T-cell (primary cell): ENCODE measurements at places on chromosomes 3 and 15.

- H3K36me3 ChIP-seq, result no peaks in the 10 kb centered on the region
- peaks cover 5% of the 10 kb centered on the region for H3K4me1 ChIP-seq
- peak within 1 kb of the TSS; percentile 100 for H3K4me3 ChIP-seq
Observed at GRCh38 chr15:84981711-84982300, at the start of gene PDE8A. TSS of gene PDE8A (plus strand) at chr15:84981856. CDS start at chr15:84982163, 307 bp downstream.

DNA sequence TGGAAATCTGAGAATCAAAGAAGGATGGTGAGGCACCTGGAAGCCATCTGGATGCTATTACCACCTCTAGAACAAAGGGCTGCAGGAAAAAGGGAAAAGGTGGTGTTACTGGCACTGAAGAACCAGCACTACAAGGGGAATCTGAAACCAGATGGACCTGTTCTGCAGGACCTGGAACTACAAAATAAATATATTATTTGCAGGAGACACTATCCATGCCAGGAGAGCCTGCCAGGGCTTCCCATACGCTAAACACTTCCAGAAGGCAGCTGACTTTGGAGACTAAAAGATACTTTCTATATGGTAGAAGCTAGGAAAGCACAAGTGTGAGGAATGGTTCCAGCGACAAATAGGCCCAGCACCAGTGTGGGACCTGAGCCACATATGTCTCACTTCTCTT, 83.4 kb upstream of the POU1F1 start:
- no peak overlapping the region for H3K4me3 ChIP-seq
- no peaks in the 10 kb centered on the region for H3K36me3 ChIP-seq
- no peak overlapping the region for H3K27ac ChIP-seq
- no peak for DNase-seq
- no peaks in the 10 kb centered on the region for H3K4me1 ChIP-seq

- DNase-seq, result no peak
- no peaks in the 10 kb centered on the region for H3K27me3 ChIP-seq
- no peaks in the 10 kb centered on the region for H3K4me1 ChIP-seq
- no peak overlapping the region for H3K4me3 ChIP-seq
- H3K27ac ChIP-seq, result no peak overlapping the region
Observed at GRCh38 chr3:60189304-60189703, 1061.9 kb downstream of the FHIT start.

DNA sequence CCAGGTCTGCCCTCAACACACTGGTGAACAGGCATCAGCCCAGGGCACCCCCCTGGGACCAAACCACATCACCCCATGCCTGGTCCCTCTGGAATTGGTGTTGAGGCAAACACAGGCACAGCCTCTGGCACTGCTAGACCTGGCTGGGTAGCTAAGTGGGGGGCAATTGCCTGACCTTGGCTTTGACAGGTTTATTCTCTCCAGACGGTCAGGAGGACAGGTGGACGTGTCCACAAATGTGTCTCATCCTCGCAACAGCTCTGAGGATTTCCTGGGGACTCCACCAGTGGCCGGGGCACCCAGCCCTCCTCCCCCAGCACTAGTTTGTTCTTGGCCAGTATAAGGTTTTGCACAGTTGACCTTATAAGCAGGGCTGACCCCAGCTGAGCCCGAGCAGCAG, 31.3 kb downstream of the TKT start:
- no peak for DNase-seq
- H3K36me3 ChIP-seq, result peaks cover 20% of the 10 kb centered on the region
- no peak overlapping the region for H3K4me3 ChIP-seq
- no peak overlapping the region for H3K27ac ChIP-seq
- no peaks in the 10 kb centered on the region for H3K27me3 ChIP-seq

GRCh38 chr3:113063126-113063894, 72.5 kb downstream of the GTPBP8 start:
- no peaks in the 10 kb centered on the region for H3K27me3 ChIP-seq
- DNase-seq, result no peak
- H3K27ac ChIP-seq, result no peak overlapping the region
- H3K4me3 ChIP-seq, result no peak overlapping the region
- no peaks in the 10 kb centered on the region for H3K4me1 ChIP-seq

GRCh38 chr15:59924812-59925522, 79.1 kb upstream of the FOXB1 start:
- DNase-seq, result no peak
- H3K36me3 ChIP-seq, result no peaks in the 10 kb centered on the region
- no peak overlapping the region for H3K27ac ChIP-seq
- H3K4me1 ChIP-seq, result peaks cover 12% of the 10 kb centered on the region
- no peak overlapping the region for H3K4me3 ChIP-seq

GRCh38 chr15:40016224-40016865, 22.6 kb downstream of the SRP14 start:
- no peaks in the 10 kb centered on the region for H3K4me1 ChIP-seq
- H3K4me3 ChIP-seq, result no peak overlapping the region
- no peak overlapping the region for H3K27ac ChIP-seq
- no peaks in the 10 kb centered on the region for H3K27me3 ChIP-seq

GRCh38 chr15:85462029-85462428, 81.6 kb downstream of the AKAP13 start:
- no peak for DNase-seq
- H3K36me3 ChIP-seq, result no peaks in the 10 kb centered on the region
- H3K27me3 ChIP-seq, result no peaks in the 10 kb centered on the region
- no peak overlapping the region for H3K27ac ChIP-seq

GRCh38 chr3:146503461-146504202, 34.3 kb upstream of the PLSCR2 start:
- H3K27me3 ChIP-seq, result no peaks in the 10 kb centered on the region
- no peaks in the 10 kb centered on the region for H3K36me3 ChIP-seq
- H3K4me1 ChIP-seq, result no peaks in the 10 kb centered on the region
- H3K4me3 ChIP-seq, result no peak overlapping the region
- H3K27ac ChIP-seq, result no peak overlapping the region
- DNase-seq, result no peak

DNA sequence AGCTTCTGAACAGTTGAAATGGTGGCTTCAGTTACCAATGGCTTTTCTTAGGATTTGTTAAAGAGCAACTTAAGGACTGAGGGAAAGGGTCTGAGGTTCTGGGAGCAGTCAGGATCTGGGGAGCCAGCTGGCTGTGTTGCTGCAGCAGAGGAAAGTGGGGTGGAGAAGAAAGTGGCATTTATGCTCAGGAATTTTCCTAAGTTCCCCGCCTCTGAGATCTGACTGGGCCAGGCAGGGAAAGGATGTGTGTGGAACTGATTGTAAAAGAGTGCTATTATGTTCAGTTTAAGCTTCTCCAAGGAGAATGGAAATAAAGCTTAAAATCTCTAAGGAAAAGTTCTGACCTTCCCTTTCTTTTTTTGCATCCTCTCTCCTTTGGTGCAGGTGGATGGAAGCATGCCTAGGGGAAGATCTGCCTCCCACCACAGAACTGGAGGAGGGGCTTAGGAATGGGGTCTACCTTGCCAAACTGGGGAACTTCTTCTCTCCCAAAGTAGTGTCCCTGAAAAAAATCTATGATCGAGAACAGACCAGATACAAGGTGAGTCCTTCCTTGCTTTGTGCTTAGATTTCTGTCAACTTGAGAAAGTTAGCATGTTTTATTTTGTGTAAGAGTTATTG, 37.8 kb downstream of the IQGAP1 start:
- peaks cover 23% of the 10 kb centered on the region for H3K36me3 ChIP-seq
- DNase-seq, result no peak
- no peaks in the 10 kb centered on the region for H3K27me3 ChIP-seq

DNA sequence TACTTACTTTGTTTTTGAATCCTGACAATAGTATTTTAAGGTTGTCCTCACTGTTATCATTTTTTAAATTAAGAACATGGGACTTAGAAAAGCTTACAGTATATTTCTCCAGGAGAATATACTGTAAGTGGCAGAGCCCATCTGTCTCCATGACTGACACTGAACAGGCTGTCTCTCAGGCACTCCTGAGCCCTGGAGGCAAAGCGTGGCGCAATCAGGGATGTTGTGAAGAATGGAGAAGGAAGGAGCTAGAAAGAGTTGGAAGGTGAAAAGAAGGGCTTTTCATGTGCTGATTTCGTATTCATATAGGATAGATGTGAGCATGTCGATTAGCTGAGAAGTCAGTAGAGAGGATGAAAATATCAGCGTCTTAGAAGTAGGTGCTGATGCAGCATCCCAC, 41.5 kb downstream of the FGF12 start:
- H3K4me3 ChIP-seq, result no peak overlapping the region
- H3K36me3 ChIP-seq, result no peaks in the 10 kb centered on the region
- peaks cover 5% of the 10 kb centered on the region for H3K27me3 ChIP-seq
- H3K4me1 ChIP-seq, result no peaks in the 10 kb centered on the region

DNA sequence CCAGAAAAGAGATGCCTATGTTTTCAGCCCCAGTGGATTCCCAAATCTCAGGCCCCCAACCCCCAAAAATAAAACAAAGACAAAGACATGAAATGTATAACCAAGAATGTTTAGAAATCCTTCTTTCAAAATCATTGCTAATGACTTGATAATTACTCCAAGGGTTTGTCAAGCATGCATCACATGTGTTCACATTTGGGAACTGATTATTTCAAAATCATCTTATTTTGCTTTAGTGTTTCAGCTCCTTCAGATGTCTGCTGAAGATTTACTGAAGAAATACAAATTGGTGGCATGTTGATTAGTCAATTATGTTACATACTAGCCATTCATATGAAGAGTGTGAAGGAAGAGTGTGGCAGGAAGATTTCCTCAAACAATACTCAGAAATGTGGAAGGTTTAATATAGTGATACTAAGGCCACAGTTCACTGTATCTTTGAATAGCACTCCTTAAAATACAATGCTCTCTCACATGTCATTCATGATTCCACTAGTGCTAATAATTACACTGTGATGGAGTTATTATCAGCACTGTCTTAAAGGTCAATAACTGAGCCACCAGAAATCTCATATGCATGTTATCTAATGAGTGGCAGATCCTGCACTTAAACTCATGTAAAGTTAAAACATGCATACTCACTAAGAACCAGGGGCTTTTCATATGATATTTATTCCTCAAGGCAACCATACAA, 134.5 kb upstream of the TGFBR2 start:
- no peak overlapping the region for H3K4me3 ChIP-seq
- DNase-seq, result no peak
- no peaks in the 10 kb centered on the region for H3K27me3 ChIP-seq
- H3K36me3 ChIP-seq, result no peaks in the 10 kb centered on the region

GRCh38 chr15:87816016-87816415, 440.5 kb downstream of the NTRK3 start:
- H3K36me3 ChIP-seq, result no peaks in the 10 kb centered on the region
- no peak overlapping the region for H3K27ac ChIP-seq
- H3K4me1 ChIP-seq, result no peaks in the 10 kb centered on the region

DNA sequence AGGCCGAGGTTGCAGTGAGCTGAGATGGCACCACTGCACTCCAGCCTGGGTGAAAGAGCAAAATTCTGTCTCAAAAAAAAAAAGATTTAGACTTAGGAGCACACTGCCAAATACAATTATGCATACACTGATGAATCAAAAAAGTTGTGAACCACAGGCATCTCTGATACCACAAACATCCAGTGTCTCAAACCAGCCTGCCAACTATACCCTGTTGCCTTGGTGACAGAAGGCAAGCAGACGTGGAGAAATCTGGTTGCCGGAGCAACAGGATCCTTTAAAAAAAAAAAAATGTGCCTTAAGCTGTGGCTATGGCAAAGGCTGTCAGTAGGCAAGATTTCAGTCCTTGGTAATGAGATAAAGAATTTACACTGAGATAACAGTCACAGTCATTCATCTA, 202.3 kb downstream of the NEK10 start:
- H3K27ac ChIP-seq, result no peak overlapping the region
- no peak overlapping the region for H3K4me3 ChIP-seq
- peaks cover 3% of the 10 kb centered on the region for H3K27me3 ChIP-seq
- no peak for DNase-seq
- no peaks in the 10 kb centered on the region for H3K36me3 ChIP-seq

DNA sequence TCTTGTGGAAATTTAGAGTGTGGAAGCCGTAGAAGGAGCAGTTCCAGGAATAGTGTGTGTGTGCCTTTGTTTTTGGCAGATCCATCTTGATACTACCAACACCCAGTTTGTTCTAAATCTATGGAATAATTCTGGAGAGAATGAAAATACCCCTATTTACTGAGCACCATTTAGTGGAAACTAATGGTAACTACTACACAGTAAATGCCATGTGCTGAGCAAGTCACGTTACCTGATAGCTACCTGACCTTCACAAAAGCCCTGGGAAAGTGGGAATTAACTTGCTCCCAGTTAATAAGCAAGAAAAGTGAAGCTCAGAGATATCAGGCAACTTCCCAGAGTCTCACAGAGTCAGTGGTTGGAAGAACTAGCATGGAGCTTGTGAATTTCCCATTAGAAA, 137.7 kb downstream of the ARPP21 start:
- H3K36me3 ChIP-seq, result no peaks in the 10 kb centered on the region
- H3K27ac ChIP-seq, result no peak overlapping the region

- no peaks in the 10 kb centered on the region for H3K36me3 ChIP-seq
- H3K27me3 ChIP-seq, result no peaks in the 10 kb centered on the region
- no peak overlapping the region for H3K4me3 ChIP-seq
- DNase-seq, result no peak
Observed at GRCh38 chr15:72423256-72423655, 25.2 kb downstream of the TMEM202 start.

DNA sequence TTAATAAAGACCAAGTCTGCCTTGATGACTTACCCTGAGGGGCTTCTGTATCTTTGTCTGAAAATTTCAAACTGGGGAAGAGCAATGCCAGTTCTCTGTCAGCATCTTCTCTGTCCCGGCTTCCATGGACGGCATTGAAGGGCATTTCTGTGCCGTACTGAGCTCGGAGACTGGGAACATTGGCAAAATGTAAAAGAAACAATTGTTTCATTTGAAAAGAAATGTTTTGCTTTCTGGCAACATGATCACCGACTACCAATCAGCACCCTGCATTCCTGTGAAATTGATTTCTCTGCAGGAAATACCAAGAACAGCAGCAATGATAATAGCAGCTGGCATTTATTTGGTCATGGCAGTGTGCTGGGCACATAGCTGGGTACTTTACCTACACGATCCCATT, 26.2 kb downstream of the NME9 start:
- peaks cover 3% of the 10 kb centered on the region for H3K36me3 ChIP-seq
- H3K4me1 ChIP-seq, result no peaks in the 10 kb centered on the region
- no peak overlapping the region for H3K27ac ChIP-seq
- no peak for DNase-seq
- no peak overlapping the region for H3K4me3 ChIP-seq

DNA sequence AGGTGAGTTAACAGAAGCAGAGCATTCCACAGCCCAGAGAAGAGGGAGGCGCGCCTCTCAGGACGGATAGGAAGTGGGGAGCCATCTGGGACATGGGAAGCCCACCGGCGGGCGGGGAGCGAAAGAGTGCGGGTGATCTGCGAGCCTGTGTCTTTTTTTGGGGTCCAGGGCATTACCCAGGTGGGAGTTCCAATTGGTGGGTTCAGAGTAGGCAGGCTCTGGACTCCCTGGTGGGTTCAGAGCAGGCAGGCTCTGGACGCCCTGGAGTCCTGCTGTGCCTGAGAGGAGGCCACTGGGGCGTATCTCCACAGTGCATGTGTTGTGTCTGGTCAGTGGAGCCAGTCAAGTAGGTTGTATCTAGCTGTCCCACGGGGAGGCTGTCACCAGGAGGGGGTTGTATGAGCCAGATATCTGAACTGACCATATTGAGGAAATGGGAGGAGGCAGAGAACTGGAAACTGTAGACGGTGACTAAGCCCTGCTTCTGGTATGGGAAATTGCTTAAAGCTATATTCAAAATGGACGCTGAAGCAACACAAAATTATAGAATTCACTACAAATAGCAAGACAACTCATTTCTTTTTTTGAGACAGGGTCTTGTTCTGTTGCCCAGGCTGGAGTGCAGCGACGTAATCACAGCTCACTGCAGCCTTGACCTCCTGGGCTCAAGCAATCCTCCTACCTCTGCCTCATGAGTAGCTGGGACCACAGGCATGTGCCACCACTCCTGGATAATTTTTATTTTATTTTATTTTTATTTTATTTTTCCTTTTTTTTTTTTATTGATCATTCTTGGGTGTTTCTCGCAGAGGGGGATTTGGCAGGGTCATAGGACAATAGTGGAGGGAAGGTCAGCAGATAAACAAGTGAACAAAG, 34.5 kb upstream of the CHST2 start:
- H3K4me1 ChIP-seq, result no peaks in the 10 kb centered on the region
- H3K27me3 ChIP-seq, result no peaks in the 10 kb centered on the region
- H3K4me3 ChIP-seq, result no peak overlapping the region
- no peak for DNase-seq
- no peaks in the 10 kb centered on the region for H3K36me3 ChIP-seq
